ENCODE measurements at places on chromosomes 6 and 20.

DNA sequence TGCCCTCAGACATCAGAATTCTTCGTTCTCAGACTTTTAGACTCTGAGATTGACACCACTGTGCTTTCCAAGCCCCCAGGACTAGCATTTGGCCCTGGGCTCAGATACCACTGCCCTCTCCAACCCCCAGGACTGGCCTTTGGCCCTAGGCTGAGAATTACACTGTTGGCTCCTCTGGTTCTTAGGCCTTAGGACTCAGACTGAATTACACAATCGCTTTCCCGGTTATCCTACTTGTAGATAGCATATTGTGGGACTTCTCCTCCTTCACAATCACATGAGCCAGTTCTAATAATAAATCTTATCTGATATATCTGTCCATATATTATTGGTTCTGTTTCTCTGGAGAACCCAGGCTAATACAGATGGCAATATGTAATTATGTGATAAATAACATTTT is 1725.5 kb downstream of the GRIK2 start:
- DNase-seq, result no peak

DNA sequence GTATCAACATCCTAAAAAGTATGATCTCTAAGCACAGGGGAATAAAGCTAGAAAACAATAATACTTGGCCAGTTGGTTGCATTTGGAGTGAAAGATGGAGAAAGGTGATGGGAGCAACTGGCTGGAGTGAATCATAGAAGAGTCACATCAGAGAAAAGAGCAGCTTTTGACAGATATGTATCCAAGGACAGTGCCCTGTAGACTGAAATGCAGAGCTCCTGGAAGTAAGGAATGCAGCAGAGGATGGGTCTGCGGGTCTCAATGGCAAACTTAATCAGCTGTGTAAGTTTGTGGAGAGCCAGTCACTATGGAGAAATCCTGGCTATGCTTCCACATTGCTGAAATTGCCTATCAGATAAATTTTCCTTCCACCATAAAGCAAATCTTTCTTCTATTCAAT is 253.6 kb upstream of the PRND start:
- no peak for DNase-seq

GRCh38 chr20:9615118-9615517 is 100.7 kb downstream of the LAMP5 start:
- no peak for DNase-seq

- DNase-seq, result no peak
Observed at GRCh38 chr20:39800548-39800947, 838.4 kb downstream of the DHX35 start.

DNA sequence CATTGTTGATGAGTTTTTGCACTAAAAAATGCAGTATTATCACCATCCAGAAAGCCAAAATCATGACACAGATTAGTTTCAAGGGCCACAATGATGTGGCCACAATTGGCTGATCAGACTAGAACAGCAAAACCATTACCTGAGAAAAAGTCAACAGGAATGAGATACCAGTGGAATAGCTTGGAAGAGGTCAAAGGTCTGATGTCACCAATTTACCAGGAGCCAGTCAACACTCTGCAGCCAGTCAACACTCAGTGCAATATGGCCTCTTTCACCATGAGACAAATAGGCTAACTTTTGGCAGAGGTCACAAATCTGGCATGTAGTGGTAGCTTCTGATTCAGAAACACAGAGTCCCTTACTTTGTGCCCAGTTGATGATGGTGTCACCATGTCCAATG is 7.5 kb upstream of the ASIP start:
- no peak for DNase-seq

DNA sequence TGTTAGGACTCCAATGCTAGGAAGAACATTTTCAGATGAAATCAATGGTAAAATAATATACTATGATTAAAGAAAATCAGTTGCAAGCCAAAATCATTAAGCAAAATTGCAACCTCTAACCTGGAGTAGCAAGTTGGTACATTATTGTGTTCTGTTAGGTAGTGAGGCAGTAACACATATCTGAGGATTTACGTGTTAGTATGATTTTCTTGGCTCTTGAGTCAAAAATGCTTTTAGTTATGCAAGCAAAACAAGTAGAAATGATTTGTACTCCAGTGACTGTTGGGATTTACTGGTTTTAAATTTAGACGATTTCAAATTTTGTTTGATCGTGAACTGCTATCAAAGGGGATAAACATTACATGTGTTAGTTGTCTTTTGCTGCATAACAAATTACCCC is 293.0 kb upstream of the BTBD3 start:
- DNase-seq, result no peak

DNA sequence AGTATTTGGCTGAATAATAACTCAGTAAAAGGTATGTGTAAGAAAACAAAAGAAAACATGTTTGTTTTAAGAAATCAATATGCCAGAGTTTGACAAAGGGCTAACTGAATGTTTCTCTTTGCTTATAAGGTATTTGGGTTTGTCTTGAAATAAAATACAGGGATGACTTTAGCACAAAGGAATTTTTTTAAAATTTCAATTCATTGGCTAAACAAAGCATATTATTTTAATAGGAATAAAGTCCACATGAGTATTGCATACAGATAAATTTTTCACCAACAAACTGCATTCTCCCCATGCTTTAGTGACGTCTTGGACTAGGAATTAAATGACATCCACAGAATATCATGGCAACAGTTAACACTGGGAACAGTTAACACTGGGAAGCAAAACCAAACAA is 480.0 kb upstream of the JAG1 start:
- DNase-seq, result no peak

- DNase-seq, result no peak
Observed at GRCh38 chr6:78482801-78483552, 384.4 kb upstream of the IRAK1BP1 start.

- DNase-seq, result no peak
Observed at GRCh38 chr6:41629128-41629527, 9.1 kb upstream of the MDFI start.

GRCh38 chr6:12203001-12203400 is 87.2 kb upstream of the EDN1 start:
- DNase-seq, result no peak

- no peak for DNase-seq
Observed at GRCh38 chr6:11304946-11305345, 72.5 kb upstream of the NEDD9 start.

- DNase-seq, result no peak
Observed at GRCh38 chr6:11155589-11155988, 44.1 kb upstream of the ERVFRD-1 start.

- no peak for DNase-seq
Observed at GRCh38 chr6:148021165-148021564, 321.5 kb upstream of the SASH1 start.

DNA sequence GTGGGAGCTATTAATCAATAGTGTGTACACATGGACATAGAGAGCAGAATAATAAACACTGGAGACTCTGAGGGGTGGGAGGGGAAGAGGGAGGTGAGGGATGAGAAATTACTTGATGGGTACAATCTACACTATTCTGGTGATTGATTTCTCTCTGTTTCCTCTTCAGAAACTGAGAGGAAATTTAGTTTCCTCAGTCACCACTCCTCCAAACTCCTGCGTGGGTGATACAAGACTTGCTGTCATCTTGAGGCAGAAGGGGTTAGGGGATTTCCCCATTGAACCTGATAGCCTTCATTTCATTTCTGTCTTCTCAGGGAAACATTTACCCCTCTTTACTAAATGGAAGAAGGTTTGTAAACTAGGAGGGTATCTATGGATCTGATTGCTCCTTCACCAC is 84.3 kb upstream of the ESR1 start:
- DNase-seq, result no peak

Measured in NCI-H1694 treated with DMSO at 0.1 percent for 48 hours (cell line).